ENCODE measurements at places on chromosomes 7 and 10.

DNA sequence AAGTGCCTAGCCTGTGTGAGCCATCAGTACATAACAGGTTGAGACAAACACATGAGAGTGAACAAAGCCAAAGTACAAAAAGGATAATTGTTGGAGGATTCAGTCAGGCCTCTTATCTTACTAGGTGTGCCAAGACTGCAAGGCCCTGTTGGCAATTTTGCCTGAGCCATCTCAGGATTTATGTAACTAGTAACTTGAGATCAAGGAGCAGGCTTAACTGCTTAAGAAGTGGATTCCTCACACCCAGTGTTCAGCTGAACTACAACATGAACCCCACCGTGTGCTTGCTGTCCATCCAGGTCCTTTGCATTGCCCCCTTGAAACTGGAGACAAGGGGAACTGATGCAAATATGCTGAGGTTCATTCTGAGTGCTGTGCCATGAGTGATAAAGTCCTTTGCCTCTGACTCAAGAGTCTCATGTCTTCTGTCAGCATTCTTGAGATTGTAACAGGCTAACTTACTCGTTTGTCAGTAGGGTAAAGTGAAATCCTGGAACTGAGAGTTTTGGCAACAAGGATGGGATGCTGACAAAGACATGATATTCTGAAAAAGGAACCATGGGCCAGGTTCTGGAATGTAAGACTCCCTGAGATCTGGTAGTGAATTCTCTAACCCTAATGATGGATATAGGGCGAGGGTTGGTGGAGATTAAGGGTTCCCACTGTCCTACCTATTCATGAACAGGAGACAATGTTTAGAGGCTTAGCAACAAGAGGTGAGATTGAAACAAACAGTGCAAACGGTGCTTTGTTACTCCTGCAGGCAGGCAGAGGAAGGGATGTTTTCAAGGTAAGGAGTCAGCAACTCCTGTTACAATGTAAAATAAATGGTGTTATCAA, 44.1 kb upstream of the GATAD1 start:
- no peak for DNase-seq

GRCh38 chr10:95176101-95176500, 17.9 kb upstream of the ACSM6 start:
- no peak for DNase-seq

GRCh38 chr7:151088856-151089699, 2.8 kb downstream of the AGAP3 start:
- DNase-seq, result peak; percentile 45

DNA sequence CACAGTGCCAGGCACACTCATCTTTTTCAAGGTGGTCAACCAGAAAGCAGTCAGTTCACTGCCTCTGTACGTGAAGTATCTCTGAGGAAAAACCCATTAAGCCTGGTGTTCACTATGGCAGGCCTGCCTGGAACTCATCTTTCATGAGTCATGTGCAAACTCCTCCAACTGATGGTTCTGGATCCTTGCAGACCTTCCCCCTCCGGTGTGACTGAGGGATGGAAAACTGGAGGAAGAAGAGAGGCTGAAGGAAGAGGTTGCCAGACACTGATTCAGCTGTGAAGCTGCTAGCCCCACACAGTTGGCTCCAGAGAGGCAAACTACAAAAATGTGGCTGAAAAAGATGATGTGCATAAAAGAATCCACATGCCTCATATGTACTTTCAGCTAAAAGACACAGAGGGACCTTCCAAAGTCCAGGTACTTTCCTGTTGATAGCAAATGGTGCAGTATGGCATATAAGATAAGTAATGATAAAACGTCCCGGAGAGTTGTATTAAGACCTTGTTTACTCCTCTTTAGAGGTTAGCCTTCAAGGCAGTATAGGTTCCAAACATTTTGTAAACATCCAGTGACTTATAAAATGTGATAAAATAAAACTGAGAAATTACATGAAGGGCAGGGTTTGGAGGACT, 2.7 kb downstream of the CYP3A5 start:
- no peak for DNase-seq

- DNase-seq, result no peak
These were observed 188.3 kb downstream of the WDR37 start for GRCh38 chr10:1244493-1244892.

GRCh38 chr10:44923611-44924010, 12.5 kb downstream of the TMEM72 start:
- DNase-seq, result no peak

DNA sequence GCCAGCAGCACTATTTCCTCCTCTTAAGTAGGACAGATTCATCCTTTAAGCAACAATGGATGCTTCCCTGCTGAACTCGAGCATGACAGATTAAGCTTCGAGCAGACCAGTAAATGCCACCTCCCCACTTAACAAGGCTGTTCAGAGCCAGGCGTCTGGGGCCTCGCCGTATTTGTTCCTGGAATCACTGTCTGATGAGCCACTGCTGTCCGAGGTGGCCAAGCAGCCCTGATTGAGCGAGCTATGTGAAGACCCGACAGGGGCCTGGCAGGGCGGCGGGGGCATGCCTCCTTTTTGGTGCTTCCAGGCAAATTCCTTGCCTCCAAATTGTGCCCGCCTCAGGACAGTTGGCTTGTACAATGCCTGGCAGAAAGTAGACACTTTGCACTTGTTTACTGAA, 862.6 kb downstream of the NRG3 start:
- DNase-seq, result no peak

GRCh38 chr10:69213591-69214311, 6.4 kb upstream of the HKDC1 start:
- DNase-seq, result no peak

DNA sequence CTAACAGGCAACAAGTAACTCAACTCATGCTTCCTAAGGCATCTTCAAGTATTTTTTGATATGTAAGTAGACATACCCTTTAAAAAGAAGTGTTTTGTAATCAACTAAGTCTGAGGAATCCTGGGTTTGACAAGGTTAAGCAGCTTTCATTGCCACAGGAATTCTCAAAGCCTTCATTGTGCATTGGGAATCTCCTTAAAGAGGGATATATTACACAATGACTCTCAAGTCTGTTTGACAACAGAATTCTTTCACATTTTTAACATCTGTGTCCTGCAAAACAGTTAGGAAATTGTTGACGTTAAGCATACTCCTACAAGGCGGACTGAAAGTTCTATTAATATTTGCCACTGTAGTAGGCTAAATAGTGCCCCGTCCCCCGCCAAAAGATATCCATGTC, 71.4 kb downstream of the SGMS1 start:
- peak; percentile 54 for DNase-seq

GRCh38 chr10:51935341-51935740, 235.9 kb upstream of the CSTF2T start:
- DNase-seq, result peak; percentile 36

- peak; percentile 61 for DNase-seq
These were observed 96.4 kb downstream of the CCSER2 start for GRCh38 chr10:84424731-84425167.

- DNase-seq, result no peak
These were observed 31.9 kb downstream of the UNCX start for GRCh38 chr7:1264345-1265280.

- no peak for DNase-seq
These were observed 124.7 kb upstream of the C1QL3 start for GRCh38 chr10:16646181-16647059.

DNA sequence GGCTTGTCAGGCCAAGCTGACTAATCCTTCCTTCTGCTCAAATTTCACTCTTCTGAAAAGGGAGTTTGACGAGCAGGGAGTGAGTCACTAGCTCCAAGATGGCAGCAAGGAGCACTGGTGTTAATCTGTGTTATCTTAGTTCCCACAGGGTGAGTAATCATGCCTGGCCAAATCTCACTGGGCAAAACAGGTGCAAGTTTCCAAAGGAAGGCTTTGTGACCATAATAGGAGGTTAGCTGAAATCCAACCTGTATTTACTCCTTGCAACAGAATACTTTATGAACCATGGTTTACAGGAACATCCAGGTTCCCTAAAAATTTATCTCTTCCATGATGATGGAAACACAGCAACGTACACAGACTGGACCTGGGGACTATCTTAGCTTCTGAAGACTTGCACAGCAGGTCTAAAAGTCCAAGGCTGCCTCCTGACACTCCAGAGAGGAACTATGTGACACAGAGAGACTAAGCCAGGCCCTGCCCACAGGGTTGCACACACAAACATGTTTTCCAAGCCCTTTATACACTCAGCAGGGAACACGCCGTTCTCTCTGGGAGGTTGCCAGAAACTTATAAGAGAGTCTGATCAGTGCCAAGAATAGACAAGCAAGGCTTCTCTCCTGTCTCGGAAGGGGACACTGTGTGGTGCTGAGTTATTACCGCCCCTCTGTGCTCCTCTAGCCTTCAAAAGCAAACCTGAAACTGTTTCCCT, 46.3 kb downstream of the PDK4 start:
- peak; percentile 84 for DNase-seq

DNA sequence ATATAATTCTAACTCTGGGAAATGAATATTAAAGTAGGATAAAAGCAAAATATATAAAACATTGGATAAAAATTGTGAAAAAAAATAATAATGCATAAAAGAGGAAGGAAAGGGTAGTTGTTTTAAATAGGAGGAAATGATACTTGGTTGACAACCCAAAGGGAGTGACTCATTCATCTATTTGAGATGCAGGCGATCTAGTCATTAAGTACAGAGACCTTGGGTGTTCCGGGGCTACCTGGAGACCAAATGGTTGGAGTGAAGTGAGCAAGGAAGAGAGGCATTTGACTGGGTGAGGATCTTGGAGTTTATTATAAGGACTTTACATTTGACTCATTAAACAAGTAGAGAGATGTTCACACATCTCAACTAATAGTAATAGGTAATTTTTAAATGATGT, 111.0 kb downstream of the LRRTM3 start:
- no peak for DNase-seq

DNA sequence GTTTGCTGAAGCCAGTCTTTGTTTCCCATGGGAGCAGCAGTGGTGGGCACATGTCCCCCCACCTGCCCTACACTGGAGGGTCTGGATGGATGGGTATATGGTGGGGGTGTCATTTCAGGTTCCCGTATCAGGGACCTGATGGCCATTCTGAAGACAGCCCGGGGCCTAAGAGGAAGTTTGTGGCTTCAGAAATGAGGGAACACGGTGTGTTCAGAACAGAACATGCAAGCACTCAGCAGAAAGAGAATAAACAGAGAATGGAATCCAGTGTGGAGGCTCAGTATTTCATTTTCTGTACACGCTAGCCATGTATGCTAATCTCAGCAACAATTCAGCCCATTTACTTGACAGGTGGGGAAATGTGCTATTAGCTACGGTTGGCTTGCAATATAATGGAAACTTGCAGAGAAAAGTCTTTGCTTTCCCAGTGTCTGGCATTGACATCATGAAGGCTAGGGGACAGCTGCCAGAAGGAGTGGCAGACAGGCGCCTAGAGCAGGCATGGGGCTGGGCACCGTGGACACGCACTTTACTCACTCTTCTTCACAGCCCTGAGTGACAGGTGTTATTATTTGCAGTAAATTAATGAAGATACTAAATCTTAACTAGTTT, 98.6 kb downstream of the ELMO1 start:
- DNase-seq, result no peak

DNA sequence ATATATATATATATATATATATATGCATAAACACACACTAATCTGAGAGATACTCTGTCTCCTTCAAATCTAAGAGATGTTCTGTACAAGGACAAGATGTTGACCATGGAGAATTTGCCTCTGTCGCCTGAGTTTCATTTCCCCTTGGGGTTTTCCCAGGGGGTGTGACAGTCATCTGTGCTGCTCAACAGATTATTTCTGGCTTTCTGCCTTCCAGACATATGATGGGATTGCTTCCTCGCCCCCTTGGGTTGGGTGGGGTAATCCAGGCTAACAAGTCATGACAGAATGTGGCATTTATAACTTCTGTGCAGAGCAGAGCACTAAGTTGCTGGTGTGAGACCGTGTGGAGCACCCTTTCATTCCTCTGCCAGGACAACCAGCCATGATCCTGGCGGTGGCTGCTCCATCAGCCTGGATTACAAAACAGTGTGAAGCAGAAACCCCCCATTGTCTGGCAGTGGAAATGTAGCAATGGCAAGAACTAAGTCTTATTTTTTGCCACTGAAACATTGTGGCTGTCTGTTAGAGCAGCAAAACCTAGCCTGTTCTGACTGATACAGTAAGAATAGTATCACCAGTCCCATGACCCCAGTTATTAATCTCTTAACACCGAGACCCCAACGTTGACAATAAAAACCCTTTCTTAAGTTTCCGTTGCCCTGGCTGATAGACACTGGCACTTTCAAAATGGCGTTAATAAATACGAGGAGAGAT, 13.7 kb upstream of the USP6NL start:
- no peak for DNase-seq

- no peak for DNase-seq
These were observed 1.7 kb downstream of the SLC13A1 start for GRCh38 chr7:123198111-123198510.

Measured in COLO829 (cell line).